Astrocyte of the hippocampus (primary cell): ENCODE measurements at places on chromosomes 2 and 18.

DNA sequence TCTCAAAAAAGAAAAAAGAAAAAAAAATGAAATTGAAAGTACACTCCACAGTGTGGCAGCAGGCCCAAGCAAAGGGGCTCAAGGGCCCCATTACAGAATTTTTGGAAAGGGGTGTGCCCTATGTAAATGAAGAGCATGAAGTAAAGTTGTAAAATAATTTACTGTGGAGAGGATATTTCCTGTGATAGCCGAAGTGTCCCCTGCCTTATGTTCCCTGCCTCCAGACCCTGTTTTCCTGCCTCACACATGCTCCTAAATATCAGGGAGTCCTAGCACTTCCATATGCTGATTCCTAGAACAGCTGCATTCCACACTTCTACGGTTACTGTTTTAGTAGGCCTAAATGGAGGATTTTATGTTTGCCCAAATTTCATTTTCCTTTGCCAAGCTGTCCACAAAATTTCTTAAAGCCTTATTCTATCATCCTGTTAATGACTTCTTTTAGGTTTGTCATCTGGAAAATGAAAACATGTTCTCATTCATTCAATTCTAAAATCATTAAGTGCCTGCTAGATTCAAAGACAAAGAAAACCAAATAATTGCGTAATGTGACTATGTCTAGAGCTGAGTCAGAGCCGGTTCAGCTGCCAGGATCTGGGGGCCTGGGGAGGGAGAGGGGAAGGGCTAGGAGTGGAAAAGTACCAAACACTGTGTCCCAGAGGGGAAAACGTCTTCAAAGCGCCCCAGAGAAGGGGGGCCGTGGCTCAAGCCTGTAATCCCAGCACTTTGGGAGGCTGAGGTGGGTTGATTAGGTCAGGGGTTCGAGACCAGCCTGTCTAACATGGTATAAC lies 25.9 kb upstream of the IMPA2 start:
- DNase-seq: peak; percentile 95

- DNase-seq: no peak
Measured at GRCh38 chr2:178409261-178409660, 41.7 kb downstream of the PRKRA start.

GRCh38 chr2:5976531-5977065 lies 284.4 kb downstream of the SOX11 start:
- DNase-seq: no peak

DNA sequence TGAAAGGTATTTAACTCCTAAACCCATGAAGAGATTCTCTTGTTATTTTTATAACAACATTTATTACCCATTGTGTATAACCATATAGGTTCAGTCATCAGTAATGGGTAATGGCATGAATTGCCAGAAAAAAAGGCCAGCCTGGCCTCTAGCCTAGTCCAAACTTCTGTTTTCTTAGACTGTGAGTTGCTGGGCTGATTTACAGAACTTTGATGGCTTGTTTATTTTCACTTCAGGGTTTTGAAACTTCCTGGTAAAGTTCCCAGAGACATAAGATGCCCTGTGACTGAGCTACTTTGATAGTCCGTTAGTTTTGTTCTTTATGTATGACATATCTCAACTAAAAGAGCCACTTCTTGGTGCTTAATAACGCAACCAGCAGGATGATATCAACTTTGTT lies 164.8 kb downstream of the METTL4 start:
- DNase-seq: peak; percentile 59

DNA sequence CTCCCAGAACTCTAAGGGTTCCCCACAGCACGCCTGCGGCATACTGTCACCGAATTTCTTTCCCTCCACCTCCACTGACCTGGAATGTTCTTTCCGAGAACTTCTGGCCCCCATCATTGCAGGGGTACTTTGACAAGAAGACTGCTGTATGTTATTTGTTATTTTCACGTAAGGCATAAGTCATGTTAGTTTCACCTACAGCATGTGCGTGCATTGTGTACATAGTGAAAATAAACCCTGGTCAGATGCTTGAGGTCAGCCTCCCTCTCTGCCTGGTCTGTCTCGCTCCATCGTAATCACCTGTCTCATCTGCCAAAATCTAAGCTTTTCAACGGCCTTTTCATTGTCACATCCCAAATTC lies 4.1 kb downstream of the ABCG8 start:
- DNase-seq: no peak

GRCh38 chr2:223760838-223761502 lies 76.4 kb downstream of the AP1S3 start:
- peak; percentile 90 for DNase-seq

DNA sequence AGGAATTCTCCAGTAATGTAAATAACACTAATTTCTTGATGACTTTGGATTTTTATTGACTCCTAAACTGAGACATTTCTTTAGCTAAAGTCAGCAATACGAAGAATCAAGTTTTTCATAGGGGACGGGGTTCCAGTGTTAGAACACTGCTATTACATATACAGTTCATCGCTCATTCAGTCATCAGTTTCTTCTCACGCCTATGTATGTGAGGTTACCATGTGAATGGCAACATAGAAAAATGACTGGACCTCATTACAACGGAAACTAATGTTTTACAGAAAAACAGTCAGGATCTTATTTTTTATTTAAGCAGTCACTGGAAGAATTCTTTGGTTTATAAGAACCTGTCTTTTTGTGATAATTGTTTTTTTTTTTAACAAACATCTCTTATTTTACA lies 56.4 kb downstream of the THADA start:
- DNase-seq: no peak

DNA sequence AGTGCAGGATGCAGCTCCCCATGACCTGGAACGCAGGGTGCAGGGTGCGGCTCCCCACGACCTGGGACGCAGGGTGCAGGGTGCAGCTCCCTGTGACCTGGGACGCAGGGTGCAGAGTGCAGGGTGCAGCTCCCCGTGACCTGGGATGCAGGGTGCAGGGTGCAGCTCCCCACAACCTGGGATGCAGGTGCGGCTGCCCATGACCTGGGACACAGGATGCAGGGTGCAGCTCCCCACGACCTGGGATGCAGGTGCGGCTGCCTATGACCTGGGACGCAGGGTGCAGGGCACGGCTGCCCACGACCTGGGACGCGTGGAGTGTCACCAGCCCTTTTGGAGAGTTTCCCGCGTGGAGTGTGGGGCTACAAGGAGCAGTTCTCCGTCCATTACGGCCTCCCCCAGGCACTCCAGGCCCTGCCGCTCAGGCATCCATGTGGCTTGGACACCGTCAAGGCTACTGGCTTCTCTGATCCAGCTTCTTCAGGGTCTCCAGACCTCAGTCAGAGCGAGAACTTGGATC lies 38.7 kb downstream of the PXDN start:
- no peak for DNase-seq

DNA sequence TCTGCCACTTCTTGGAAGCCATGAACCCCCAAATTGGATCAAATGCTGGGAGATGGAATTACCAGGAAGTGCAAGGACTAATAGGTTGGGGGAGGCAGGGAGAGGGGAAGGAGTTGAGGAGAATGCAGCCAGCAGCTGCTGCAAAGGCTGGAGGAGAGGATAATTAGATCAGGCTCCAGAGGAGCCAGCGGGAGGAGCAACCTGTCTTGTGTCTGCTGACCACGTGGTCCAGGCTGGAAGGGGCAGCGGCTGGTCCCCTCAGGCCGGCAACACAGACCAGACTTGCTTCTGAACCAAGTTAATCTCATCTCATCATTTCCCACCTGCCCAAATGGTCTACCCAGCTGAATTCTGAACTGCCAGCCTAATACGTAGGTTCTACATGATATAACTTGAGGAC lies 68.3 kb downstream of the MRO start:
- DNase-seq: no peak

DNA sequence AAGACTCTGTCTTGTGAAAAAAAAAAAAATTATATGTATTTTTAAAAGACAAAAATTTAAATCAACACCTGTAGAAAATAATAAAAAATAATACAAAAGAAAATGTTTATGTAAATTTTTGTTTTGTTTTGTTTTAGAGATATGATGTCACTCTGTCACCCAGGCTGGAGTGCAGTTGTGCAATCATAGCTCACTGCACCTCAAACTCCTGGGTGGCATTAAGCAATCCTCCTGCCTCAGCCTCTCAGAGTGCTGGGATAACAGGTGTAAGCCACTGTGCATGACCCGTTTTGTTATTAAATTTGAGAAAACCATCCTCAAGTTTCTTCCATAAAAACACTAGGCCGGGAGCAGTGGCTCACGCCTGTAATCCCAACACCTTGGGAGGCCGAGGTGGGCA lies 56.2 kb upstream of the B3GNT7 start:
- DNase-seq: no peak

- DNase-seq: no peak
Measured at GRCh38 chr2:43460611-43461365, 135.1 kb downstream of the THADA start.

DNA sequence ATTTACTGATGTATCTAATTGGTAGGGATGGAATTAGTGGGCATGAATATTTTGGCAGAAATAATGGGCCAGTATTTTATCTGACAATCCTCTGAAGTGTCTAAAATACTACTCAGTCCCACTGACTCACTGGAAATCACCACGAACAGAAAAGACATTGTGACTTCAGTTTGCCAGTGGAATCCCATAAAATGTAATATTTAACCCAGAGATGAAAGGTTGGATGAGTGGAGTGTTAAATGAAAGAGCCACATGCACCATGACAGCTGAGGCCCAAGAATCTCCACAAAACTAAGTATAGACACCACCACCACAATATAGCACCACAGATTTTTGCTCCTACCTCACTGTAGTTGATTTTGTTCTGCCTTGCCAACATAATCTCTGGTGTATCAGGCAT lies 103.9 kb downstream of the NEB start:
- DNase-seq: no peak

DNA sequence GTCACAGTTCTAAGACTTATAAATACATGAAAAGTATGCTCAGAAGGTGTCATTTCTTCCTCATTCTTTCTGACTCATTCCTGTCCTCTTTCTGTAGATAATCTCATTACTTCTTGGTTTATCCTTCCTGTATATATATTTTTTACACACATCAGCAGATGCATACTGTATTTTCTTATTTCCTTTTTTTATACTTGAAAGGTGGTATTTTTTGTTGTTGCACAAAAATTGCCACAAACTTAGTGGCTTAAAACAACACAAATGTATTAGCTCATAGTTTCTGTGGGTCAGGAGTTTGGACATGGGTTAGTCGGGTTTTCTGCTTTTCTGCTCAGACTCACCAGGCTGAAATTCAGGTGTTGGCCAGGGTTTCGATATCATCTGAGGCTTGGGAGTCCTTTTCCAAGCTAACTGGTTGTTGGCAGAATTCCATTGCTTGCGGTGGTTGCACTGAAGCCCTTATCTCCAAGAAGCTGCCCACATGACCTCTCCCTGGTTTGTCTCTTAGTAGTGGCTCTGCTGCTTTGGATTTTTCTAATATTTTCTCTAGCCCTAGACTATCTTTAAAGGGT lies 162.6 kb downstream of the FMNL2 start:
- DNase-seq: peak; percentile 91

DNA sequence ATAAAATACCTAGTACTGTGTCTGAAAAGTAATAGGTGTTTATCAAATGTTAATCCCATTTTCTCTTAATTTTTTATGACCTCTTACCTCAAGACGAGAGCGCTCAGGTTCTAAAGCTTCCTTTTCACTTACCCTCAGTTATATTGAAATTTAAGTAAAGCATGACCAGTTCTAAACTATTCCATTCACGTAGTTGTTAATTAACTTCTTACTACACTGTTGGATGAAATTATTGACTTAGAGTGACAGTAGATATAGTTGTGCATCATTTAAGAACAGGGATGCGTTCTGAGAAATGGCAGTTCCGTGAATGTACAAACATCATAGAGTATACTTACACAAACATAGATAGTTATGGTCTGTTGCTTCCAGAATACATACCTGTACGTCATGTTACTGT lies 20.1 kb upstream of the HTR2B start:
- no peak for DNase-seq

DNA sequence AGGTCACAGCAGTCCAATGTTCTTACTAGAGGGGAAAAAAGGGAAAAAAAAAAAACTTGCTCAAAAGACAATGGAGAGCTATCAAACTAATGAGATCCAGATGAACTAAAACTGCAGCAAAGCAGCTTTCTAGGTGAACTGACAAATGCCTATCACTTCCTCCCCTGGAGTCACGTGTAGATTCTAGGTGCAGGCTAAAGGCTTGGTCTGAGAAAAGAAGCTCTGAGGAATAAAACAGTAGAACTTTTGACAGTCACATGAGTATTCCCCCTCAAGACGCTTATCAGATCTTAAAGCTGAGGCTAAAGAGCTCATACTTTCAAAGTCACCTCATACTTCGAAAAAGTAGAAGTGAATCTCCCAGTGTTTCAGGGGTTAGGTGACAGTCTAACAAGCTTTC lies 42.3 kb downstream of the SMAD2 start:
- DNase-seq: no peak

DNA sequence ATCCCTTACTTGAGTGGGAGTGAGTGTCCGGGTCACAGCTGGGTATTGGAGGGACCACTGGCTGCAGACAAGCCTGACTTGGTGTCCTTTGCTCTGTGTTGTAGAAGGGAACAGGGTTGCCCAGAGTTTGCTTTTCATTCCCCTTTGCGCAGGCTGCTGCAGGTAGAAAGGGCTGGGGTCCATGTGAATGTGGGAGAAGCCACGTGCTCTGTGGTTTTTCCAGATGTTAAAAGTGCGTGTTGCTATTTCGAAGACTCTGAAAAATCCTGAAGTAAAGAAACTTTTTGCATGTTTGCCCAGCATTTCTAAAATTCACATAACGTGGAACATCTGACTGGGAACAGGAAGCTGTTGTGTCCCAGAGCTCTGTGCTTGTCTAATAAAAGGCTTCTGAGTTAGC lies 28.8 kb downstream of the GLI2 start:
- DNase-seq: no peak

DNA sequence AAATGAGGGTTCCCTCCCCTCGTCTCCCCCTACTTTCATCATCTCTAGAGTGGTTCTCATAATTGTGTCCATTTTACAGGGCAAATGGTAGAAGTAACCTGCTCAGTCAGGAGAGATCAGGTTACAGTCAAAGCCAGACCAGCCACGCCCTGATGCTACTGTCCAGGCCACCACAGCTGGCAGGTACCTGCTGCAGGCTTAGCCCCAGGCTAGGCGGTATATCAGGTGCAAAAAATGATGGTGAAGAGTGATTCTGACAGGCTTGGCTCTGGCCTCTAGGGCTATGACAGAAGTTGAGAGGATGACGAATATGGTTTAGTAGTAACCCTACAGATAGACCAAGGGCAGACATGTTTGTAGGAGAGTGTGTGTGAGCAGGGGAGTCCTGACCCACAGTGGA lies 67.1 kb downstream of the HAUS1 start:
- no peak for DNase-seq

DNA sequence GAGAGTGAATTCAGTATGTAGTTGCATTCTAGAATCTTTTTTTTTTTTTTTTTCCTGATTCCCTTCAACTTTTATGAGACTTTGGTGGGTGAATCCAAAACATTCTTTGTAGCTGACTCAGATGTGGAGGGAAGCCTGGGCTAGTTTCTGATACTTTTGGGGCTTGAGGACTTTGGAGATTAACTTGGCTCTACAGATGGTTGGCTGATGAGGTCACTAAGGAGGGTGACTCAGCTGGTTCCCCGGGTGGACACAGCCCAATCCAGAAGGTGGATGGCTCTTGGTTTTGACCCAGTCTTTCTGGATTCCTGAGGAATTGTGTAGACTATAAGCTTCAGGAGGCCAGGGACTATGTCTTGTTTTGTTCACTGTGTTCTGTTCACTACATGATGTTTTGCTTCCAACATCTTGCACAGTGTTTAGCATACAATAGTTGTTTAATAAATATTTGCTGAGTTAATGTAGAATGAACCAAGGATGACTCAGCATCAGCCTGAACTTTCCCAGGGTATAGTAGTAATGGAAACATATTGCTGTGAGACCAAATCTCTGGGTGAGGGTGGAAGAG lies 30.5 kb downstream of the LAMA3 start:
- DNase-seq: peak; percentile 94
